ENCODE measurements at places on chromosomes 1 and 21.

GRCh38 chr1:204882479-204882878 is 11.8 kb downstream of the NFASC start:
- DNase-seq = no peak

DNA sequence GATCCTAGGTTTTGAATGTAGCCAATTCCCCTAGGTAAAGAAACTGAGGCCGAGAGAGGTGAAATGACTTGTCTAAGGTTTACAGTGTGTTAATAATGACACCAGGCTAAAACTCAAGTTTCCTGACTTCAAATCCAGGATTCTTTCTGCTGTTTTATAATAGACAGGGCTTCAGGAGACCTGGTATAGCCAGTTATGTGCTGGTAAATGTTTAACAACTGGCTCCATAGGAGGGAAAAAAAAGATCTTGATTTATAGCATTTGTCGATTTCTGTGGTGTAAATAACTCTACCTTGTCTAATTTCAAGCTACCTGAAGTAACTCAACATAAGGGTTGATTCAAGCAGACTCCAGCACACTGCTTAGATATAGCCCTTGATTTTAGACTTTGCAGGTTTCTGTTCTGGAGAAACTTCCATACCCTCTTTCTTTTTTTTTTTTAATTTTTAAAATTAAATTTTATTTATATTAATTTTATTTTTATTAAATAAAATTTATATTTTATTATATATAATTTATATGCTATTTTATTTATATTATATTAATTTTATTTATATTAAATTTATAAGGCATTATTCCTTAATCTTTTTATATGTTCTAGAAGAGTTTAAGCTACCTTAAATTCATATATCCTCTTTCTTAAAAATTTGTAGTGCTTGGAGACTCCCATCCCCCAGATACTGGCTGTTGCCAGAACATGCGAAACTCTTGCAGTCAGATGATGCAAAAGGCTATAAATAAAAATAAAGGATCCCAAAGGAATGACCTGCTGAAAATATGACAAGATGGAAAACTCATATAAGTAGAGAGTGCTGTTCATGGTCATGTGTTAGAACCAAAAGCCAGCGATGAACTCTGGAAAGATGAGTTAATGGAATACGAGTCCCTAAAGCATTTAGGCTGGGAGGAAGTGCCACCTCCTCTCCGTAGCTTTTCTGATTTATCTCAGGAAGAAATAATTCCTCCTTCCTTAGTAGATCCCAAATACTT is 35.4 kb upstream of the SRSF10 start:
- DNase-seq = no peak

DNA sequence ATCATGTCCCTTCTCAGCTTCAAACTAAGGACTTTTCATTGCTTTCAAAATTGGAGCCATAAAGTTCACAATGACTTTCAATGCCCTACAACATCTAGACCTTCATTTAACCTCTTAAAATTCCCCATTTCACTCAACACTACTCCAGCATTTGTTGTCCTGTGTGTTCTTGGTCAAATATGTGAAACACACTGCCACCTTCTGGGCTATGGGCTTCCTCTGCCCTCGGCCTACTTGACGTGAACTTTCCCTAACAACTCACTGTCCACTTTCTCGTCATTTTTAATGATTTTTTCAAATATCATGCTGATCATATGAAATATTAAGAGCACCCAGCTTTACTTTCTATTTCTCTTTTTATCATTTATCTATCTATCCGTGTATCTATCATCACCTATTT is 2018.4 kb downstream of the NCAM2 start:
- DNase-seq = peak; percentile 43

DNA sequence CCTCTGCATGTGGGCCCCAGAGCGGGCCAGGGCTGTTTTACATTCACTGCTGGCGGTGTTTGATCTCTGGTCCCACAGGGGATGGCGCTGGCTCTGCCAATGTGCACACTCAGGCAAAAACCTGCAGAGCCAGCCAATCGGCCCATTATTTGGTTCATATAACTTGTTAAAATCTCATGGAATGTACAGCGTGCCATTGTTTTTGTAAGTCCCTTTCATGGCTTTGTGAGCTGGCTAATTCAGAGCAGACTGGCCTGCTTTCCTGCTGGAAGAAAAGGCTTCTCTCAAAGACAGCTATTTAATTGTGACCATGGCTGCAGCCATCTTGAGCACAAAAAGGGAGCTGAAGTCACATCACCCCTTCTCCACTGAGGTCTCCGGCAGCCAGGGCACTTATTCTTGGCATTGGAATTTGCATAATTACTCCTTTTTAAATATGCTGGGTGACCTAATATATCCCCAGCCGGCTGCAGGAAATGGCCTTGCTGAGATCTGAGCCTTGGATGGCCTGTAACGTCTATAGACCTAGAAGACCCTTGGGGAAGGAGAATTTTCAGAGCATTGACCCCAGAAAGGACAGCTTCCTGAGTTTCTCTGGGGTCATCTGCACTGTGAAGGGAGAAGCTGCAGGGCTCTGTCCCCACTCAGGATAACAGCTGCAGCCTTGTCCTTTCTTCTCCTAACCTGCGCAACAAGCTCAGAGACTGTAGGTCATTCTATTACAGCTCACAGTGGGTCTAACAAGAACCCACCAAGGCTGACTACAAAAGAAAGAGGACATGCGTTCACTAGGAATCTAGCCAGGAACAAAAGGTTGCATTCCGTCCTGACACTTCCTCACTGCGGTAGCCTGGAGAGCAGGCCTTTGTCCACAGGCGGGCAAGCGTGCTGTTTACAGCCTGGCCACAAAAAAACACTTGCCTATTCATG is 45.8 kb downstream of the BCAR3 start:
- no peak for DNase-seq

GRCh38 chr1:72851597-72851996 is 569.3 kb upstream of the NEGR1 start:
- DNase-seq = no peak

DNA sequence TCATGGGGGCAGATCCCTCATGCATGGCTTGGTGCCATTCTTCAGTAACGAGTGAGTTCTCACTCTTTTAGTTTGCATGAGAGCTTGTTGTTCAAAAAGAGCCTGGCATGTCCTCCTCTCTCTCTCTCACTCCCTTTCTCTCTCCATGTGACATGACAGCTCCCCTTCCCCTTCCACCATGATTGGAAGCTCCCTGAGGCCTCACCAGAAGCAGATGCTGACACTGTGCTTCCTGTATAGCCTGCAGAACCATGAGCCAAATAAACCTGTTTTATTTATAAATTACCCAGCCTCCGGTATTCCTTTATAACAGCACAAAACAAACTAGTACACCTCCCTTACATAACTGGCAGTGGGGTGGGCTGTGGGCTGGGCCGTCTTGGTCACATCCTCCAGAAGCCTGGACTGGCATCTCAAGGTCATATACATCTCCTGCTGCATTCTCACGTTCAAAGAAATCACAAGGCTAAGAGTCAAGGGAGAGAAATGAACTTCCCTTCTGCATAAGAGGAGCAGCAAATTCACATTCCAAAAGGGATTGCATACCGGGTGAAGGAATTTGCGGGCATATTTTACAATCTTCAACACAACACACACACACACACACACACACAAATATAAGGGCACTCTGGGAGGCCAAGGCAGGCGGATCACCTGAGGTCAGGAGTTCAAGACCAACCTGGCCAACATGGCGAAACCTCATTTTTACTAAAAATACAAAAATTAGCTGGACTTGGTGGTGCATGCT is 2.3 kb upstream of the CCSAP start:
- no peak for DNase-seq

GRCh38 chr1:171188388-171189266 is 3.5 kb downstream of the FMO2 start:
- peak; percentile 65 for DNase-seq

DNA sequence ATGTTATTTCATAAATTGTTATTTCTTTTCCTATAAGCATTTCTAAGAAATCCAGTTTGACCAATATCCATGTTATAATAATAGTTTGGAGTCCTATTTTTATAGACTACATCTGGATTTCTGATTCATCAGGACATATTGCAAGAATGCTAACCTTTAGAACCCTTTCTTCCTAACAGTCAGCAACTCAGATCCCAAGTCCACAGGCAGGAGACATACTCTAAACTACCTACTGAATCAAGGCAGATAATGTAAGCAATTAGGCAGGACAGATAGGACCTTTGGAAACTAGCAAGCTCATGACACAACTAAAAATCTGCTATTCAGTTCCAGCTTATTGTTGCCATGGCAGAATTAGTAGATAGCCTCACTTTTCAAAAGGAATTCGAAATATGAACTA is 104.1 kb downstream of the DENND1B start:
- DNase-seq = no peak

DNA sequence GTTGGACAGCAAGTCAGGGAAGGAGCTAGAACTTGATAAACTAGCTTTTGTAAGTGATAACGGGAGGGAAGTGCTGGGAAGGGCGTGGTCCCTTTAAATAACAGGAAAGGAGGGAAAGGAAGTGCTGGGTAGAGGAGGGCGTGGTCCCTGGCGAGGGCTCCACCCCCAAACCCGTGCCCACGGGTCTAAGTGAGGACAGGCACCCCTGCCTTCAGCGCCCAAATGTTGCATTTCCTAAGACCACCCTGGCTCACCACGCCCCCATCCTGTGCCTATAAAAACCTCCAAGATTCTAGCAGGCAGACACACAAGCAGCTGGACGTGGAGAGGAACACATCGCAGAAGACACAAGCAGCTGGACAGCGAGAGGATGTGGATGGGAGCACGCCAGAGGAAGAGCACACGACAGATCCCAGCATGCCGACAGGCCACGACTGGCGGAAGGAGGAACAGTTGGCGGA is 58.5 kb downstream of the PALMD start:
- DNase-seq = no peak

- DNase-seq = no peak
Measured at GRCh38 chr1:1907098-1907736, 7.8 kb upstream of the CALML6 start.

- no peak for DNase-seq
Measured at GRCh38 chr1:150259217-150259616, 1.6 kb downstream of the CA14 start.

DNA sequence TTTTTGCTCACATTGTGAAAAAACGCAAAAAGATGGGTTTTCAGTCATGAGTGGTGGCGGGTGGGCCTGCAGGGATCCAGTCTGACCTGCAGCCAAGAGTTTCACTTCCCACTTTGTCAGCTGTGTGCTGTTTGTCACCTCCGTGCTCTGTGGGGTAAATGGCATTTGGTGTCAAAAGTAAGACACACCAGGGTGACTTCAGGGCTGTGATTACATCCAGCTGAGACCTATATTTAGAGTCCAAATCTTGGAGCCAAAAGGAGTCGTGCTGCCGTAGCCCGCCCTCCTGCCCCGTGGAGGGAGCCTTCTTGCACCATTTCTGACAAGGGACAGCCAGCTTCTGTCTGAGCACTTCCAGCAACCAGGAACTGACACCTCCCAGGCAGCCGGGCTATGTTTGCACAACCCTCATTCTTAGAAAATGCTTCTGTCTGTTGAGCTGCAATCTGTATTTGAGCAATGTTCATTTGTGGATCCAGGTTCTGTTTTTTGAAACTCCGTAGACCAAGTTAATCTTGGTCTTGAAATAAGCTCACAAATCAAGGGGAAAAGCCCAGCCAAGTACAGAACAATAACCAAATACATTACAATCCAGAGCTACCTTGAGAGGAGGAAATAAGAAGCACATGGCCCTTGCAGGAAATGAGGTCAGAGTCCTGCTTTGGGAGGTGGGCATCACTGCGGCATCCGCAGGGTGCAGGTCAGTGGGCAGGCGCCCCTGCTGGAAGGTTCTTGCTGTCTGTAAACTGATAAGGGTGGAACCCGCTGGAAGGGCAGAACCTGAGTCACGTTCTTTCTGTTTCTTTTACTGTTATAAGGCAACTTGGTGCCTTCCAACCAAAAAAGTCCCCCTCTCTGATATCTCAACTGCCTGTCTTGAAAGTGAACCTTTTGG is 14.4 kb downstream of the ABCG1 start:
- peak; percentile 53 for DNase-seq

DNA sequence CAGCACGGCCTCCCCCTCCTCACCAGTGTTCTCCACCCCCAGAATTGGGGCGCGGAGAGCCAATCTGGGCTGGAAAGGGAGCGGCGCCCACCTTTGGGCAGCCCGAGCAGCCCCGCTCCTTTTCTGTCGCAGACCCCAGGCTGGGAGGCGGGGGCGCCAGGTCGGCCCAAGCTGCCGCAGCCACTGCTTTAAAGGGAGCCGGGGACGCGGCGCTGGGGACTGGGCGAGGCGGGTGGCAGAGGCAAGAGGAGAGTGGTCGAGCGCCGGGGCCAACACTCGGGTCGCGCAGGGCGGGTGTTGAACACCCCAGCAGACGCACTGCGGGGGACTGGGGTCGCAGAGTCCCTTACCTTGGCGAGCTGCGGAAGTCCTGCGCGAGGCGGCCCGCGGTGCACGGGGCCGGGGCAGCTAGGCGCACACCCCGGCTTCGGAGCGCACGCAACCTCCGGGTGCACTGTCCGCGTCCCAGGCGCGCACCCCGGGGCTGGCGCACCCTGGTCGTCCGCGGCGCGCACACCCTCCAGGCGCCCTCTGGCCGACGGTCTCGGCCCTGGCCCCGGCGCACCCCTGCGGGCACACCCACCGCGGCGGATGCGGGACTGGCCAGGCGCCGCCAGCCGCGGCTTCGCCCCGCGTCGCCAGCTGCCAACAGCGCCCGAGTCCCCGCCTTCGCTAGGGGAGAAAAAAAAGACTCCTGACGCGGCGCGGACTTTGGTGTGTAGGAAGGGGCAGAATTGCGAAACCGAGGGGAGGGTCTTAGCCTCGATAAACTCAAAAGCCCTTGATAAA is at the start of gene KANK4:
TSS of gene KANK4 (minus strand) at position 679 of the 789 bp plus-strand sequence. CDS start 37,870 bp downstream, outside the sequence.
- no peak for DNase-seq

- no peak for DNase-seq
Measured at GRCh38 chr1:49213301-49213700, 436.6 kb upstream of the BEND5 start.

DNA sequence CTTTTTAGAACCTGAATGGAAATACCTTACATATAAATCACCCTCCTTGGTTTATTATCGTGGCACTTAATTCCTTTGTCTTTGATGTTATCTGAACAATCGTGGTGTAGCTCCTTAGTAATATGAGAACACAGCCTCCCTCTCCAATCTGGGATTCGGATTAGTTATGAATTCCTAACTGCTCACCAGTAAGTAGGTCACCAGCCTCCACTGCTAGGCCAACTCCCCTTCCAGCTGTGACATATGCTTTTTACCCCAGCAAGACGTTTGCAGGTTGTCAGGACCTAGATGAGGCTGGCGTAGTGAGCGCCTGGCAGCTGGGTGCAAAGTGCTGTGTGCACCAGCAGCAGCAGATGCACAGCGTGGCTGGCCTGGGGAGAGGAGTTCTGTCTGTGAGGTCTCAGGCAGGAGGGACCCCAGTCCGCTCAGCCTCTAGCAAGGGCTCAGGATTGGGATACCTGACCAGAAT is 38.2 kb downstream of the NTPCR start:
- DNase-seq = no peak

GRCh38 chr1:43484367-43484766 is 30.6 kb upstream of the HYI start:
- DNase-seq = no peak

- no peak for DNase-seq
Measured at GRCh38 chr1:89739013-89739843, 81.6 kb upstream of the LRRC8D start.

- DNase-seq = peak; percentile 70
Measured at GRCh38 chr1:51214615-51215131, 21.4 kb upstream of the RNF11 start.
